Progenitor cell of endocrine pancreas (in vitro differentiated cells): ENCODE measurements at places on chromosomes 12 and 14. TPM values are rescaled to one million over a fixed set of nuclear protein-coding genes. Genes with fewer than 3 reads are reported as not detected.

IFNG-AS1 gene
- not detected in 2 replicates for total RNA-seq

- DNase-seq: peak; percentile 45
- H3K27me3 ChIP-seq: peaks cover 52% of the 10 kb centered on the region
- peak overlapping the region; percentile 3 for H3K27ac ChIP-seq
- no peaks in the 10 kb centered on the region for H3K36me3 ChIP-seq
Measured at GRCh38 chr14:93787465-93788292, 606 bp downstream of the PRIMA1 start.

- no peak overlapping the region for H3K4me3 ChIP-seq
- H3K27me3 ChIP-seq: no peaks in the 10 kb centered on the region
- no peak for DNase-seq
- H3K27ac ChIP-seq: no peak overlapping the region
- H3K36me3 ChIP-seq: no peaks in the 10 kb centered on the region
Measured at GRCh38 chr14:39251547-39251946, 17.8 kb downstream of the MIA2 start.

DNA sequence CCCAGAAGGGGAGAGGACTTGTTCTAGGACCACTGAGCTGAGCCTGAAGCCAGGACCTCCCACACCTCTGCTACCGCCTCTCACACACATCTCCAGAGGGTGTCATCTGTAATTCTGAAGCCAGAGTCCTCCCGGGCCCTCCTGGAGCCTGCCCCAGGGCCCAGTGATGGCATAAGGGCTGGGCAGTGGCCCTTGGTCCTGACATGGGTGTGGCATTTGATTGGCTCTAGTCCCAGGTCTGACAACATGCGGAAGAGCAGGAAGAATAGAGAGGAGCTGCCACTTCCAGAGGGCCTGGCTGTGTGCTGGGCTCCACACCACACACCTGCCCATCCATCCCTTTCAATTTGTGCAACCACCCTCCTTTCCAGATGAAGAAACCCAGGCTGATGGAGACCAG, 144.3 kb upstream of the GSC start:
- no peak overlapping the region for H3K27ac ChIP-seq
- no peaks in the 10 kb centered on the region for H3K4me1 ChIP-seq
- H3K36me3 ChIP-seq: no peaks in the 10 kb centered on the region
- DNase-seq: no peak

- no peaks in the 10 kb centered on the region for H3K27me3 ChIP-seq
- H3K27ac ChIP-seq: no peak overlapping the region
- peaks cover 27% of the 10 kb centered on the region for H3K36me3 ChIP-seq
- no peak for DNase-seq
Measured at GRCh38 chr12:20555771-20556170, 139.4 kb upstream of the SLCO1C1 start.

GRCh38 chr14:75361751-75362433, 65.9 kb upstream of the JDP2 start:
- no peak for DNase-seq
- no peaks in the 10 kb centered on the region for H3K36me3 ChIP-seq
- peaks cover 39% of the 10 kb centered on the region for H3K27me3 ChIP-seq
- no peak overlapping the region for H3K4me3 ChIP-seq
